Mucosa of descending colon (tissue), 3 donors: ENCODE measurements at places on chromosomes 1 and 21. TPM values are rescaled to one million over a fixed set of nuclear protein-coding genes. Genes with fewer than 3 reads are reported as not detected.

Gene STUM
- 1.2 TPM for total RNA-seq

Gene PHLDA3
- 8.5 TPM for total RNA-seq

- no peak for DNase-seq
These were observed 8.2 kb downstream of the GTF2B start for GRCh38 chr1:88883156-88883555.

DNA sequence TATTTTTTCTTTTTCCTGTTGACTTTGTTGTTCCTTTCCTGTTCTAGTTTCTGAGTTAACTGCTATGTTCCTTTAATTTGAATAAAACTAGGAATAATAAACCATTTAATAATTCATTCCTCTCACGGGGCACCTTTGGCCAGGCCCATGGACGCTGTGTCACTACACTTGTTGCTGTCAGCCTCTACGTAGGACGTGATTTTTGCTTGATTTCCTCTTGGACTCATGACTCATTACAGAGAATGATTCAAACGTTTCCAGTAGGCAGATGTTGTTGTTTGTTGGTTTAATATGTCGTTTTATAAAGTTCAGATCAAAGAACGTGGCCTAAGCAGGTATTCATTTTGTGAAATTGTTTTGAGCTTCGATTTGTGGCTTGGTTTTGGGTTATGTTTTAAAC is 9.1 kb upstream of the SLC19A1 start:
- no peak for DNase-seq

Gene KLHL12
- total RNA-seq: 26.4 TPM

Gene MATN1
- total RNA-seq: 0.22 TPM
